Substantia nigra (tissue), 51 donors: ENCODE measurements at places on chromosomes 3 and 15.

DNA sequence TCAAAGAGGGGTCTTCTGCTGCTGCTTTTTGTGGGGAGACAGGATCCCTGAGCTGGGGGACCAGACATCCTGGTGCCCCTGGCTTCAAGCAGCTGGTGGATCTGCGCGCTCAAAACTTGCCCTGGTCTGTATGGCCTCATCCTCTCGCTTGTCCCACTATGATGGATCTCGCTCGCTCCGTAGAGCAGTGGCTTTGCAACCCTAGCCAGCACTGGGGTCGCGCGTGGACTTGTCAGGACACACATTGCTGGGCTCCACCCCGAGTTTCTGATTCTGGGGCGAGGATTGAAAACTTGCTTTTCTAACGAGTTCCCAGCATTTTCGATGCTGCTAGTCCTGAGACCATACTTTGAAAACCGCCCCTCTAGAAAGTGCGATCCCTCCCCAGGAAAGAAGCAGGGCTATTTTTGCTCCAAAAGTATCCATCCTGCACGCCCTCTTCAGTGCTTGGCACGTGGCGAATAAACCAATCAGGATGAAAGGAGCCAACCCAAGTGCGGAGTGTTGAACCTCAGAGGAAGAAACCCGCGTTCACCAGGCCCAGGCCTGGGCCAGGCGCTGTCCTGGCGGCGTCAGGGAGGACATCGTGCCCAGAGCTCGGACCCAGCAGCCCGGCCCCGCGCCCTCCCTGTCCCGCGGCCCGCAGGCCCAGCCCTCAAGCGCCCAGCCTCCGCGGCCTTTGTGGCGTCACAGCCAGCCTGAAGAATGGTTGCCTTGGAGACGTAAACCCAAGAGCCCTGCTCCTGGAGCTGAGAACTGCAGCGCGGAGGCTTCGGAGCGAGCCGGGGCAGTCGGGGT lies at the start of gene CFAP100:
TSS of gene CFAP100 (plus strand) at position 731 of the 798 bp plus-strand sequence. CDS start 1,092 bp downstream, outside the sequence.
- peak; percentile 22 for DNase-seq

GRCh38 chr3:60514866-60515265 lies 736.4 kb downstream of the FHIT start:
- DNase-seq, result no peak

GRCh38 chr15:70031261-70031660 lies 66.5 kb downstream of the TLE3 start:
- no peak for DNase-seq

DNA sequence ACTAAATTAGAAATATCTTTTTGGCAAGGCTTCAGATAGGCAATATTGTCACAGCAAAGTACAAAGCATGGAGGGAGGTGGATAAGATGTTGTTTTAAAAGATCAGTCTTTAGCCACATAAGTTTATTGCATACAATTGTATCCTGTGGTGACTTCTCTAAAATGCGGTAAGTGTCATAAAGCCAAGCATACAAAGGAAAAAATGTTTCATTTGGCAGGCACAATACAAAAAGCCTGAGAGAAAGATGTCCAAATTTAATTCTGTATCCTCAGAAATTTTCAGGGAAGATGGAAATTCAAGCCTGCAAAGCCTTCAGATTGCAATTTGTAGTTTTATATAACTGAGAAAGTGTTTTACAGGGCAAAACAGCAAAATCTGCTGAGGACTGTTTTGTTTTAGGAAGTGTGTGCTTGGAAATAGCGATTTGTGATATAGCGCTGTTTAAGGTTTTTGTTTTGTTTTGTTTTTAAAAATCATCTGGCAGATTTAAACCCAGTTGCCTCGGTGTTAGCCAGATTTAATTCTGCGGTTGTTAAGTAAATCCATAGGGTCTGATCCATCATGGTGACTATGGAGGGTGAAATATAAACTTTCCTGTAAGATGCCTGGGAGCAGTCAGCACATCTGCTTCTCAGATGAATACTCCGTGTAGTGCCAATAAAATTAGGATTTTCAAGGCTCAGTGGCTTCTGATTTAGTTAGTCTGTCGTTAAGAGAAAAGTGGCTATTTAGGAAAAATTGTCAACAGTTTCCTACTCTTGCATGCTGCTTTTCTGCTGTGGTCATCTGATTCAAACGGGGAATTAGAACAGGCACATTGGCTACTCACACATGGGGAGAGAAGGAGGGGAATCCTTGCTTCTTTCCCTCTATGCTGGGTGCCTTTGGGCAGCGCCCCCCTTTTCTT lies 8.0 kb downstream of the KAT2B start:
- no peak for DNase-seq

DNA sequence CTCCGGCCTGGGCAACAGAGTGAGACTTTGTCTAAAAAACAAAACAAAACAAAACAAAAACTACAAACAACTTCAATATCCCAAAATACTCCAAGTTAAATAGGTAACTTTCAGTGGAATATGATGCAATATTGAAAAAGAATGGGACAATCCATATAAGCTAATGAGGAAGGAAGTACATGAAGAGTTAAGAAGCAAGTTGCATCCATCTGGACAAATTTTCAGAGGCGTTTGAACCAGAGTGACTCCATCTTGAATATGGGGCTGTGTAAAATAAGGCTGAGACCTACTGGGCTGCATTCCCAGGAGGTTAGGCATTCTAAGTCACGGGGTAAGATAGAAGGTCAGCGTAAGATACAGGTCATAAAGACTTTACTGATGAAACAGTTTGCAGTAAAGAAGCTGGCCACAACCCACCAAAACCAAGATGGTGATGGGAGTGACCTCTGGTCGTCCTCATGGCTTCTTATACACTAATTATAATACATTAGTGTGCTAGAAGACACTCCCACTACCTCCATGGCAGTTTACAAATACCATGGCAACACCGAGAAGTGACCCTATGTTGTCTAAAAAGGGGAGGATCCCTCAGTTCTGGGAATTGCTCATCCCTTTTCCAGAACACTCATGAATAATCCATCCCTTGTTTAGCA lies 58.1 kb upstream of the LCTL start:
- no peak for DNase-seq

- no peak for DNase-seq
These were observed 34.0 kb downstream of the PXK start for GRCh38 chr3:58366699-58367098.

DNA sequence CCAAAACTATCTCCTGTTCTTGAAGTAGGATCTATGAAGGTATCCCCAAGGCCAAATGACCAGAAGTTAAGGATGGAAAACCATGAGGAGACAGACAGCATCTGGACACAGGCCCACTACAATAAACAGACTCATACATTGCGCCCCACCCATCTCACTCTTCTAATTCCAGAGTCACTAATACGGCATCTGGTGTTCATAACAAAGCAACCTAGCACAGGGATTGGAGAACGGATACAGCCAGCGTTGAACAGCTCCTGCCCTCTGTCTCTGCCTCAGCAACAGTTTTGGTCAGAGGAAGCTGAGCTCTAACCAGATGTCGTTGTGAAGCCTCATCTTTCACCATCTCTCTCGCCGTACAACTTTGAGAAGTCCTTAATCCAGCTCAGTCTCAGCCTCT lies 44.5 kb upstream of the CCDC80 start:
- no peak for DNase-seq

DNA sequence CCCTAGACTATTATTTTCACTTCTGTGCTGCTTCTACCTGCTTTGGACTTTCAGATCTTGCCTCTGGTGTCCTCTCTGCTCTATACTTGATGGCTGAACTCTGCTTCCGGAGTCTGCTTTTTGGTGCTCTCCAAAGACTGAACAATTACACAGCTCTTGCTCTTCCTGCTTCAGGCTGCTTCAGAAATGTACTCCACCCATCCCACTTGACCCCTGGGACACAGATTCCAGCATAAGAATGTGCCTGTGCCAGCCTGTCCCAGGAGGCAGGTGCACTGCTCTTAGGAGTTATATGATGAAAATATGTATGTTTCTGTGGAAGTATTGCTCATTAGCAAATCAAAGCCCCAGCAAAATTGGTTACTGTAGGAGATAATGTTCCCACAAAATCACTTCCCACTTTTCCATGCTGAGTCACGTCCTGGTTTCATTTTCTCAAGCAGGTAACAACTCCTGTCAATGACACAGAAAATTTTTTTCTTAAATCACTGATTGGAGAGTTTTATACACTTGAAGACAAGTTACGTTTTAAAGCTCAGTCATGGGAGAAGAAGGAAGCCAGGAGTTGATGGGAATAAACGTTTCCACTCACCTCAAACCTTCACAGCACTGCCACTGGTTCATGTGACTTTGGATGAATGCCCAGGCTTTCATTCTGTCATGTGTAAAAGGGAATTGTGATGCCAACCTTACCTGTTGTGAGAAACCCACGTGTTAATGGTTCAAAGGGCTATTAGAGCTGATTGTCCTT lies 239.4 kb upstream of the ZPLD1 start:
- no peak for DNase-seq

DNA sequence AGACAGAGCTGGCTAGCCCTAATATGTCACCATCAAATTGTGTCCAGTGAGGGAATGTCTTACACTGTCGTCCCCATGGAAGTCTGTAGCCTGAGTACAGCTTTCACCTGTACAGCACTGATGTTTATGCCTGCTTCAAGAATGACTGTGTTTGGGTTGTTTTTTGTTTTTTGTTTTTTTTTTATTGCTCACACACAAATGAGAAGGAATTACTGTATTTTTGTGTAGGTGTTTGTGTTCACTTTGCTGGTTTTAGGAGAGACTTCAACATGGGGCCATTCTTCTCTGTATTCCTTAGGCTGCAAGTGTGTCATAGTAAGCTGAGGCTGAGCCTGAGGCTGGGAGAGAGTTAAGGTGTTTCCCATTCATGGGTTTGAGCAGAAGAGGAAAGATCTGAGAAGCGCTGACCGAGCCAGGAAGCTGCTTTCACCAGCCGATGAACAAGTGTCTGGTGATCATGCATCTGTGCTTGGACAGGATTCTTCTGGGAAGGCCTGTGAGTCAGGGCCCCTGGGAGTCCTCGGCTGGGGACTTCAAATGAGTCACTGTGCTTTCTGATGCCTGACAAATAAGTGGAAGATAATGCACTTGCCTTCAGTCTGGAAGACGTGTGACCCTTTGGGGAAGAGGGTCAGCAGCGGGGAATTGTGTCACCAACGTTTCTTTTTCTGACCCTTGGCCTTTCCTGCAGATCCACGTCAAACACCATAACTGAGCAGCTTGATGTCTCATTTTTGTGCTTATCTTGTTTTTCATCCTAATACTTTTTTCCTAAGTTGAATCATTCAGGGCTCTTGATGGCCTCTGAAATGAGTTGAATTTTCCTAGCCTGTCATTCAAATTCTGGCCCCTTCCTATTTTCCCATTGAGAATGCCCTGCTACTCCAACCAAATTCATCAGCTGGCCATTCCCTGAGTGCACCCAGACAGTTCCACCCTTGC lies 36.7 kb upstream of the ZBTB38 start:
- DNase-seq, result no peak

DNA sequence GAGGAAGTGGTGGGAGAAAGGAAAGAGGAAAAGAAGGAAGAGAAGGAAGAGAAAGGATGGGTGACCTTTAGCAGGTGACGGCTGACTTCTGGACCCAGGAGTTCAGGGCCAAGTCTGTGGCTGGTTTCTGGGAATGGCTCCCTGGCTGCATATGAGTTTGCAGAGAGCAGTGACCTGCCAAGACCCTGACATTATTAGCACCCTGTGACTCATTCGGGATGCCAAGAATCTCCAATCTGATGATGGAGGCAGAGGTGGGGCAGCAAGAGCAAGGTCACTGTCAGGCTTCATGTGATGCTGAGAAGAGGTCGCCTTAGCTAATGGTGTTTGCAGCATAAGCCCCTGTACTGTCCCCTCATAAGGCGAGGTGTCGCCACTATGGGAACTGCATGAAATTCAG lies 42.6 kb downstream of the MYZAP start:
- no peak for DNase-seq

DNA sequence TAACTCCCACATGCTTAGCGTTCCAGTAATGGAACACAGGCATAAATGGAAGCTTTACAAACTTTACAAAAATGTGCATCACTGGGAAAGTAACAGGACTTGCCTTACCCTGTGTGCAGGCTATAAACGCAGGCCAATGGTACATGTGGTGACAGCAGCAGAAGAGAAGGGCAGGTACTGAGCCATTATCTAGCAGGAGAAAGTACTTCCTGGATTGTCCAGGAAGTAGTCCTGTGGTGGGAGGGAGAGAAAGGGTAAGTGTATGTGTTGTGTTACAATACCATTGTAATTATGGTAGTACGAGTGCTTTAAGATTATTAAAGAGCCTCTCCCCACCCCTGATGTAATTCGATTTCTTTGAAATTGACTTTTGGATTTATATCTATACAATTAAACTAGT lies 5.3 kb downstream of the ATP1B3 start:
- no peak for DNase-seq

DNA sequence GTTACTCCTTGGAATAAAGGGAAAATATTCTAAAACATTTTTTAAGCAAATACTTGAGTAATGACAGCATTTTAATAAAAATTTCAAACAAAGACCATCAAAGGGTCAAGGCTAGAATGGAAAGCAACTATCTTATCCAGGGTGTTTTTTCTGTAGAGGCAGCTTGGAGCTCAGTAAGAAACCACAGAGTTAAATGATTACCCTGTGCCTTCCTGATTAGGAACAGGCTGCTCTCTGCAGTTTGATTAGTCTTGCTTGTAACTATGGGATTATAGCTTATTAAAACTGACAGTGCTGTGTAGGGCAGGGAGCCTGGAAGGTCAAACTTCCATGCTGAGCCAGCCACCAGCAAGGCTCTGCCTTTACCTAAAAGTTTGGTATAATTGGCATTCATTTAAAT lies 33.1 kb downstream of the QTRT2 start:
- DNase-seq, result no peak

GRCh38 chr3:354432-354831 lies 157.9 kb downstream of the CHL1 start:
- DNase-seq, result no peak

DNA sequence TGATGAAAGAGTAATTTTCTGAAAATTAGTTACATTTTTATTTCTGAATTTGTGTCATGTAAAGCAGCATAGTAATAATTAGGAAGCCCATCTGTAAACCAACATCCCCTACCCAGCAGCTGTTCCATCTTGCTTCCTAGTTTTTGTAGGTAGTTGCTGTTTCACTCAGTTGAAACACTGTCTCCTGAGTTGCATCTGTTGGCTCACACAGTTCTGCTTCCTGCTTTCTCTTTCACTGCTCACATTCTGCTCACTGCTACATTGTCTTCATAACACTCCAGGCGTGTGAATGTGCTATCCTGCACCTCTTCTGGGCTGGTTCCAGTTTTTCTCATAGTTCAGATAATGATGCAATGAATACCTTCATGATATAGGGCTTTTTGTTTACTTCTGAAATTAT lies 123.4 kb downstream of the EPHB1 start:
- no peak for DNase-seq

DNA sequence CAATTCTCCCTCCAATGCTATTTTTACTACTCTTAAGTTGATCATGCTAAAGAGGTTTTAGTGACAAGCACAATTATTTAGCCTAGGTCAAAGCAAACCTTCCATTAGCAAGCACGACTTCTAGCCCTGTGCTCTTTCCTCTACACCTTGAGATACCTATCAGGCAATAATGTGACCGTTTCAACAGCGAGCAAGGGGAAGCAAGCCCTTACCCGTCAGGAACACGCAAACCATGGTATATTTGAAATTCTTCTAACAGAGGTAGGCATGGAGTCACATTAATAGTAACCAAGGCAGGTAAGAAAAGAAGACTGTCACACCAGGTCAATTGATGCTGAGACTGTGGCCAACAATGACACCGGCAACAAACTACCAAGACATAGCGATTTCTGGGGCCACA lies 68.9 kb upstream of the VGLL4 start:
- DNase-seq, result no peak

GRCh38 chr3:94928921-94929320 lies 866.1 kb downstream of the NSUN3 start:
- no peak for DNase-seq

- DNase-seq, result no peak
These were observed 3.2 kb upstream of the ILDR1 start for GRCh38 chr3:122025296-122025695.

- no peak for DNase-seq
These were observed 690 bp downstream of the TP53BP1 start for GRCh38 chr15:43492266-43492665.
